H4 (cell line): ENCODE measurements at places on chromosomes 12 and 14. TPM values are rescaled to one million over a fixed set of nuclear protein-coding genes. Genes with fewer than 3 reads are reported as not detected.
A peak's percentile ranks its signal among the peaks of the same experiment; 100 is the strongest.

DNA sequence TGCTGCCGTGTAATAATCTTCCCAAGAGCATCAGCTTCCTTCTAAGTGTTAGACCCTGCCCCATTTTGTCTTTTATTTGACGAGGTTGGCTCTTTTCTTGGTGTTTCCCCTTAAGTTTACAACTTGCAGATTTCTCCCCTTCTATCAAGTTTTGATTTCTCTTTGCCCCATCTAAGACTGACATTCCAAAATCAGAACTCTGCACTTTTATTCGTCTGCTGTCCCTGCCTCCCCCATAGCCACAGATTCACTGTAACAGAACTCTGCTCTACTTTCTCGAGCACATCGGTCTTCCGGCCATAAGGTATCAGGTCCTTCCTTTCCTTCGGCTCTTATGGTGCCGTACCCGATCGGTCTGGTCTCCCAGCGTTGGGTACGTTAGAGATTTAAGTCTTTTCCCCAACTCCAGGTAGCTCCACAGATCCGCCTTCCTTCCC is 563 bp downstream of the DCP1B start:
- no peak for DNase-seq

DNA sequence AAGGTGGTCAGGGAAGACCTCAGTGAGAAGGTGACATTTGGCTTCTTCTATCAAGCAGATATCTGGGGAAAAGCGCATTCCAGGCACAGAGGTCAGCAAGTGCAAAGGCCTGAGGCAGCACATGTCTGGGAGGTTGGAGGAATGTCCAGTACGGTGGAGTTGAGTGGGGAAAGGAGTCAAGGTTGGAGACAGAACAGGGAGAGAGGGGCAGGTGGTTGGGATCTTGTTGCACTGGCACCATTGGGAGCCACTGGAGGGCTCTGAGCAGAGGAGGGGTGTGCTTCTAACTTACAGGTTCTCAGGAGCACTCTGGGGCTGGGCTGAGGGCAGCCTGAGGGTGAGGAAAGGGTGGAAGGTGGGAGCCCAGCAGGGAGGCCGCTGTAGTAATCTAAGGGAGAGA is 52.1 kb downstream of the EID3 start:
- no peak for DNase-seq

GRCh38 chr14:72704502-72704901 is 189.4 kb downstream of the DPF3 start:
- no peak for DNase-seq

GRCh38 chr12:21676776-21677175 is 19.1 kb upstream of the LDHB start:
- no peak for DNase-seq

- no peak for DNase-seq
Observed at GRCh38 chr14:64725261-64725815, 21.1 kb downstream of the PLEKHG3 start.

GRCh38 chr14:102568115-102568614 is 24.3 kb upstream of the RCOR1 start:
- no peak for DNase-seq

GRCh38 chr12:110067531-110067930 is 19.2 kb upstream of the C12orf76 start:
- DNase-seq = no peak

DNA sequence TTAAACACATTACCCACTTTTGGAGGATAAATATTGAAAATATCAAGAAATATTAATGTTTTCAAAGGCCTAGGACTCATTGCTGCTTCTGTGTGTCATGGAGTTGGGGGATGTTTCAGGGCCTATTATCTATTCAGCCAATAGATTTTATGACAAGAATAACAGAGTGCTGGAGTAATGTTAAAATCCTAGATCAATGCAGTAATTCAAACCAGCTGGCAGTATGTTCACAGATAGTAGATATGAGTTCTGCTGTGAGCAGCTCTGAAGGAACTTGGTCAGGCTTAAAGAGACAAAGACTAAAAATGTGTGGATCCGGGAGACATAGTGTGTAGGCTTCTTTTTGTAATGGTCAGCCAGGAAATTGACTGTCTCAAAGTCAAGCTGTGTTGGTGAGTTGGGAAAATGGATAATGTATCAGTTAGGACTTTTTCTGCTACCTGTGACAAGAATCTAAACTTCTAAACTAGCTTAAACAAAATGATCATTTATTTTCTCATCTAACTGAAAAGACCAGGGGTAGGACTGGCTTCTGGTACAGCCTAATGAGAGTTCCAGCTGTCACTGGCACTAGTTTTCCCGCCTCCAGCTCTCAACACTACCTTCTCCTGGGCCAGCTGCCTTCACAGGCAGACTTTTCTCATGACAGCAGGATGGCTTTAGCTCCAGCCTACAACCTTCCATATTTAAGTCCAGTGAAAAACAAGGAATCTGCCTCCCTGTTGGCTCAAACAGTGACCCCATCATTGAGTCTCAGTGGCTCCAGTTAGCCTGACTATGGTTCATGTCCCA is 16.3 kb upstream of the POLR3B start:
- no peak for DNase-seq

- DNase-seq = no peak
Observed at GRCh38 chr12:11540615-11541310, 108.7 kb upstream of the ETV6 start.

DNA sequence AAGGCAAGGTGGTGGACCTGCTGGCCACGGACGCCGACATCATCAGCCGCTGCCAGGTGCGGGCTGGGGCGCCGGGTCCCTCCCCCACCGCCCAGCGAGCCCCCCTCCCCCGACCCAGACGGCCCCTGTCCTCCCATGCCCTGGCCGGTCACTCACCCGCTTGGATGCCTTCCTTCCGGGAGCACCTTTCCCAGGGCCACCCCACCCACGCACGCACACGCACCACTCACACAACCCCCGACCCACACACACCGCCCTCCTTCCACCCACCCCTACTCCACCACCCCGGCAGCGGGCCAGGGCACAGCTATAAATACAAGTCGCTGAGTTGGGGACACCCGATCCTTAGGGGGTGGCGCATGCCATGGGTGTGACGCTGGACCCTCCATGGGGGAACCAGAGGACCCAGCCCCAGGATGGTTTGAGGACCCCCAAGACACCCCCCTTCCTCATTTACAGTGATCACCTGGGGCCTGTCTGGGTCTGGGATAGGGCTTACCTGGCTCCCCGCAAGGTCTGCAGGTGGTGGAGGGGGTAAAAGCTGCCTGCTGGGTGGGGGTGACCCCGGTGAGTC is 465 bp downstream of the ADSS1 start:
- no peak for DNase-seq

DNA sequence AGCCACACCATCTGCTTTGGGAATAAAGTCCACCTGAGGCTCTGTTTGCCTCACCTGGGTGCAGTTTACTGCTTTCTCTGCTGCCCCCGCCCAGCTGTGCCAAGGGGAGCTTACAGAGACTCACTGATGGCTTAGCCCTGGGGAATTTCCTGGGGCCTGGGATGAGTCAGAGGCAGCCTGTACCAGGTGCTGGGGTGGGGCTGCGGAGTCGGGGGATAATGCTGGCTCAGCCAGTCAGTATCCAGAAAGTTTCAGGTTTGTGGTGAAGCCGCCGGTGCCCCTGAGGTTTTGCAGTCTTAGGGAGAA is 22.3 kb downstream of the PLEKHG3 start:
- peak; percentile 51 for DNase-seq

GRCh38 chr14:74840603-74841030 is 35.3 kb downstream of the PROX2 start:
- no peak for DNase-seq

DNA sequence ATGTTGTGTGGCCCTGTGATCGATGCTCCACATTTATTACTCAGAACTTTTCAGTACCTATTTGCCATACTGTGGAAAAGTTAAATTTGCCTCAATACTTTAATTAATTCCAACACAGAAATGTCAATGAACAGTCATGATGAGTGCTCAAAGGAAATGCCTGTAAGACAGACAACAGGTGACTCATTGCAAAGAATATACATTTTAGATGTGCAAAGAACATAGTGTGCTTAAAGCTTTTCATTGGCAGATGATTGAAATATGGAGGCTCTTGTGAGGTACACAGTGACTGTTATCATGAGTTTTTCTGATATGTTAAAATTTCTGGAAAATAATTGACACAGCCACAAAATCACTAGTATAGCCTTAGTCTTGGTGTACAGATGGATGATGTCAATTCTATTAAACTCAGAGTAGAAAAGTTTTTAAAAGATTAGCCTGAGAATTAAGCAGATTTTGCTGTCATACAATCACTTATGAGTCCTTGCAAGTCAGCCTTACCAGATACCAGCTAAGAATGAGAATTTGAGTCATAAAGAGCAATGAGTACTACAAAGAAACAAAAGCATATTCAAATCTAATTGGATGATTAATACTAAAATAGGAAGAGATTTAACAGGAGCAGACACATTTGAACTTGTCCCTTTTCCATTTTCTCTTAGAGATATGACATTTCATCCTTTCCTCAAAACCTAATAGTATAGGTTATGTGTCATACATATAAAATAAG is 544.1 kb downstream of the KCNH5 start:
- no peak for DNase-seq

- DNase-seq = peak; percentile 79
Observed at GRCh38 chr14:33914676-33915516, 36.0 kb downstream of the EGLN3 start.

- no peak for DNase-seq
Observed at GRCh38 chr14:98249057-98249456, 1022.9 kb downstream of the BCL11B start.

DNA sequence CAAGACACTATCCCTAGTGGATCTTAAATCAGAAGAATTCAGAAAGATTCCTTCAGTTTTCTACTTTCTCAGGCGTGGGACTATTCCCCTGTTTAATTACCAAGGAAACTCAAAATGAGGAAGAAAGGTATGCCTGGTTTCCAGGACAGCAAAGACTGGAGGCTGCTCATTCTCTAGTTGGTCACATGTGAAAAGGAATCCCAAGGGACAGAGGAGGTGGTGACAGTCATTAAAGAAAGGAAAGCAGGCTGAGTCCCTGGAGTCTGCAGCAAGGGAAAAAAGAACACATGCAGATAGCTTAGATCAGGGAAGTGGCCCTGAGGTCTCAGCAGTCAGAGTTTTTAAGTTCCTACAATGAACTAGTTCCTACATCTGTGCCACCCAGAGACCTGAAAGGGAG is 165.4 kb upstream of the CCDC198 start:
- DNase-seq = no peak

DNA sequence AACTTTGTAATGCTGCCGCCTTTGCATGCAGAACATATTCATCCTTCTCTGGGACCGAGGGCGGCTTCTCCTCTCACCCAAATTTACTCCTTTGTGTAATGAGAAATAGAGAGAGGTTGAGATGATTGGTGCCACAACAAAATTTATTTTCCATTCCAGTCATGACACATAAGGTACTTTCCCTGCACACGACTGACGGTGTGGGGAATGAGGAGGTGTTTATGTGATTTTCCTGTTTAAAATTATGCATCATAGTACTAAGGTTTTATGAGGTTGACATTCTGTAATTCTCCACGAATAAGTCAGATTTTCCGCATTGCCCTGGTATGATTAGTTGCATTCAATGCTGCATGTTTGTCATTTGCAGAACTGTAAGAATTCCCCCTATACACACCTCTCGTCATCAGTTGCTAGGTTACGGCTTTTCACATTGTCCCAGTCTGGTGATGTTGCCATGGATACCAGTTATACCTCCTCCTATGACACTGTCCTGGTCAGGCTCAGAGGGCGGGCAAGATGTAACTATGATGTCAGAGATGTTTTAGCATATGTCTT is 23.1 kb downstream of the BICDL1 start:
- DNase-seq = peak; percentile 25

DNA sequence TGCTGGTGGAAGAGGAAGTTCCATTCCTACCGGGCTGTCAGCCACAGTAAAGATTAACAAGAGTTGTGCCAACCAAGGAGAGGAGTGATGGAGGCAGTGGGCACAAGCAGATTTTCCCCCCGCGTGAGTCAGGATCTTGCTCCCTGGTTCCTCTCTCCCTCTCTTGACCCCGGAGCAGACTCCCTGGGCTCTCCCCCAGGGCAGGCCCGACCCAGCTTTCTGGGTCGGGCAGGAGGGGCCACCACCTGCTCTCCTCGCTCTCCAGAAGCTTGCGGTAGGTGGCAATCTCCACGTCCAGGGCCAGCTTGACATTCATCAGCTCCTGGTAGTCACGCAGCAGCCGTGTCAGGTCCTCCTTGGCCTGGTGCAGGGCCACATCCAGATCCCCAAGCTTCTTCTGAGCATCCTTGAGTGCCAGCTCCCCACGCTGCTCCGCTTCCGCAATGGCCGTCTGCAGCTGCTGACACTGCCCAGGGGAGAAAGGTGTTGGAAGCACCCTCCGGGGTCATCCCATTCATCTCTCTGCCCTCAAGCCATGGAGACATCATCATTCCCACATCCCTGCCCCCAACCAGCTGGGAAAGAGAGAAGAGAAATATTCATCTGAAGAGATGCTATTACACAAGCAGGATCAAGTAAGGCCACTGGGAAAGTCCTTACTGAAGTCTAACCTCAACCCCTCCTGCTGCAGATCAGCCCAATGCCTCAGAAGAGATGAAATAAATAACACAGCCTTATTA is 9.0 kb upstream of the KRT4 start:
- DNase-seq = no peak

DNA sequence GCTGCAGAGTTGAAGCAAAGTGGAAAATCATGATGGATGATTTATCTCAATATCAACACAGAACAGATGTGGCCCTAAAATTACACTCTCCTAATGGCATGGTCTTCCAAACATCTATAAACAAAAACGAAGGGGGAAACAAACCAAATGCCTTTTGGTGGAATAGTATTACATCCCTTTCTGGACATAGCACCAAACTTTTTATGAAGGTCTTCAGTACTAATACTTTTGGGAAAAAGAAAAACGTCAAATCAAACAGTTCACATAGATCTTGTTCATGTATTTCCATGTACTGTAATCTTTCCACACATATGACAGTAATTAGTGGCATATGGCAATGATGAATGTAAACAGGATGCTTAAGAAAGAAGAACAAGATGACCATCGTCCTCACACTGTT is 22.9 kb upstream of the ANAPC7 start:
- DNase-seq = no peak

HCAR2 gene
- total RNA-seq = 0.31 TPM in 1 of 2 replicates, not detected in the other

GRIP1 gene
- 0.91 and 5.7 TPM in 2 replicates for total RNA-seq

RFLNA gene
- not detected in 2 replicates for total RNA-seq

ERC1 gene
- total RNA-seq = 7.2 and 11.3 TPM in 2 replicates

FGD6 gene
- total RNA-seq = 6.6 and 8.1 TPM in 2 replicates

RPS6KL1 gene
- total RNA-seq = not detected in 2 replicates
